Stimulated activated CD4-positive, alpha-beta T cell treated with anti-CD3 and anti-CD28 coated beads, Interleukin-15, amount 100 ng/mL, for 1 hour (primary cell): ENCODE measurements at places on chromosomes 1 and 21.

- DNase-seq: no peak
These were observed 740.6 kb downstream of the KCNT2 start for GRCh38 chr1:195867638-195868037.

GRCh38 chr1:109213824-109214693, at the start of gene SARS1:
TSS of gene SARS1 (plus strand) at chr1:109213918. CDS start at chr1:109213993, 75 bp downstream.
- peak; percentile 83 for DNase-seq

DNA sequence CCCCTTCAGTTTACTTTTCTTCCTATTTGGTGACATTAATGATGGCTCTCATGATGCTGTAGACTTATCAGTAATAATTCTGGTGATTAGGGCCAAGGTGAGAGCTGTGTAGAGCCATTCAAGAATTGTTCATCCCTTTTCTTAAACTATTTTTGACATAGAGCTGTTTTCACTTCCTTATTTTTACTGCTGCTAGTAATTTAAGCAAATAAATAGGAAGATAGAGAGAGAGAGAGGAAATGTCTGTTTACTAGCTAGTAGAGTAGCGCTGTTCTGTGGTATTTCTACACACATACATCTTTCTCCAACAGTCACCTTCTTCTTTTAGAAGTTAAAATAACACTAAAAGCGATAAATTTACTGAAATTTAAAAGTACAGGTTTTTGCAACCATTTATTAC, 678.0 kb upstream of the ZP4 start:
- no peak for DNase-seq

- DNase-seq: no peak
These were observed 433.1 kb downstream of the CAMTA1 start for GRCh38 chr1:7218210-7218832.

GRCh38 chr1:74429580-74429979, 82.8 kb downstream of the LRRC53 start:
- DNase-seq: no peak

DNA sequence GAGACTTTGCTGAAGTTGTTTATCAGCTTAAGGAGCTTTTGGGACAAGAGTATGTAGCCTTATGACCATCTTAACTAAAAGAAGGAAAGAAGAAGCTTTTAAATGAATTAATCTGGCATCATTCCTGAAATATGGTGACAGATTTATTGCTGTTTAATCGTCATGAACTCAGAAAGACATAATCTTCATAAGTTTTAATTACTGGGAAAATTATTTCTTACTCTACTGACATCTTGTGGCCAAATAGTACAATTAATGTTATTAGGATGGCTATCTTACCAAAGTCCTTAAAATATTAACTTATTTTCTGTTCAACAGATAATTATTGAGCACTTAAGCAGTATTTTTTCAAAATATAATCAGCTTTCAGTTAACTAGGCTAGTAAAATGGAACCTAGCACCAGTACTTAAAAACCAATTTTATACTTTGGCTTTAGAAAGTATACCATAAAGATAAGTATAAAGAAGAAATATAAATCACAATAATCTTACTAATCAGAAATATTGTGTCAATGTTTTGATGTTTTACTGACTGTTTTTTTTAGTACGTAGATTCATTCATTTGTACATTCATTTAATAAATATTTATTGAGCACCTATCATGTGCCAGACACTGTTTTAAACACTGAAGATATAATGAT, 34.7 kb upstream of the GPR25 start:
- no peak for DNase-seq

DNA sequence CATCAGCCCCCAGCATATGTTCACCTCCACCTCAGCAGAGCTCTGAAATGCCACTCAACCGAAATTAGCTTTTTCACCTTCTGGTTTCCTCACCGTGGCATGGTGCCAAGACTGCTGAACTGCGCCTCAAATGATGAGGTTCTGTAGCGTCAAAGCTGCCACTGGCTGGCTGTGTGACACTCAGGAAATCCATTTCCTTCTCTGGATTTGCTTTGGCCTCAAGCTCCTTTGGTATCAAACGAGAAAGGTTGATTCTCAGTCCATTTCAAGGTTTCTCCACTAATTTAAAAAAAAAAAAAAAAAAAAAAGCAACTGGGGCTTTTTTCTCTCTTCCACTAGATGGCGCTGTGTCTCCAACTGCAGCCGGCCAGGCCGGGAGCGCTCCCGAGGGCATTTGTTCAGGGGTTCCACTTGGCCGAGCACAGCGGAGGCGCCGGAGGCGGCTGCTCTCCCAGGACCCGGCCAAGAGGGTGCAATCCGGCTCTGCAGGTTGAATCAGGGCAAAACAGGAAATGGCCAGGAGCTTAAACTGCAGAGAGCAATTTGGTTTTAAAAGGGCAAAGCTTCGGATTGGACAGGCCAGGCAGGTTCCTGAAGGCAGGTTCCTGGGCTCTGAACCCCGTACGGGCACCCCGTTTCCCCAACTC, 26.5 kb upstream of the PLA2G2C start:
- peak; percentile 15 for DNase-seq

DNA sequence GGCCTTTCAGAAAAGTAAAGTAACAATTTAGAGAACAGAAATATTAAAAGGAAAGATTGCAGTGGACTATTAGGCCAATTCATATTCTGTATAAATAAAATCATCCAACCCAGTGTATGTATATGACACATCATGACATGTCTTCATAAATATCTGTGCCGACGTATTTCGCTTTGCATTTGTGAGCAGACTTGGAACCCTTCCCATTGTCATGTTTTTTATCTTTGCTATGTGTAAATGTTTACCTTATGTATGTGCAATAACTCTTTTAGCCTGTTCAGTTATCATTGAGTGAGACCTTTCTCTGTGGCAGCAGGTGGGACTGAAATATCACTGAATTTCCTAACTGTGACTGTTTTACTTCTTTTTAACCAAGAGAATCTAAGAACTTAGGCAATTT, 58.0 kb upstream of the FAM3B start:
- no peak for DNase-seq

DNA sequence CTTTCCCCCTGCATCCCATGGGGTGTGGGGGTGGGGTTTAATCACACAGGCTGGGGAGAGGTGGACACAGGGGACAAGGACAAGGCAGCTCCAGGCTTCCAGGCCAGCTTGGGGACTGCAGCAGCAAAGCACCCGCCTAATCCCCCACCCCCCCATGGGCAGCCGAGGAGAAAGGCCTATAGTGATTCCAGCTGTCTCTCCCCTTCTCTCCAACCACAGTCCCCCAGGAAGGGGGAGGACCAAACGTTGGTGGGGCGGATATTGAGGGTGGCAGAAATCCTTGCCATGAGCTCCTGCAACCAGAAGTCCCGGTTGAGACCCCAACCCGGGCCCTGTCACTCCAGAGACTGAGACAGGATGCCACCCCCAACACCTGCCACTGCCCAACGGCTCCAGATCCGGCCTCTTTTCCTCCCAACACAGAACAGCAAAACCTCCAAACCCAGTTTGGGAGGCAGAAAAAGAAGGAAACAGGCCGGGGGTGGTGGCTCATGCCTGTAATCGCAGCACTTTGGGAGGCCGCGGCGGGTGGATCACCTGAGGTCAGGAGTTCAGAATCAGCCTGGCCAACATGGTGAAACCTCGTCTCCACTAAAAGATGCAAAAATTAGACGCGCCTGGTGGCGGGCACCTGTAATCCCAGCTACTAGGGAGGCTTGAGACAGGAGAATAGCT, 1.7 kb downstream of the EPHA2 start:
- DNase-seq: no peak

DNA sequence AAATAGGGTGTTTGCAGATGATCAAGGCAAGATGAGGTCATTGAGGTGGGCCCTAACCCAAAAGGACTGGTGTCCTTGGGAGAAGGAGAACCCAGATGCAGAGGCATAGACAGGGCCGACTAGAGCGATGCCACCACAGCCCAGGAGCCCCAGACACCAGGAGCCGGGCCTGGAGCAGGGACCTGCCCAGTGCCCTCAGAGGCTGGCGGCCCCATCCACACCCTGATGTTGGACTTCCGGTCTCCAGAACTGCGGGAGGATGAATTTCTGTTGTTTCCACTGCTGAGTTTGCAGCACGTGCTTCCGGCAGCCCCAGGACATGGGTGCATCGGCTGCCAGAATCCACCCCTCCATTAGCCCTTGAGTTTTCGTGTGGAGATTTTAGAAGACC, 7.2 kb upstream of the ACTRT2 start:
- no peak for DNase-seq
